HCEC 1CT (cell line): ENCODE measurements at places on chromosomes 12 and 14.
A peak's percentile ranks its signal among the peaks of the same experiment; 100 is the strongest.

DNA sequence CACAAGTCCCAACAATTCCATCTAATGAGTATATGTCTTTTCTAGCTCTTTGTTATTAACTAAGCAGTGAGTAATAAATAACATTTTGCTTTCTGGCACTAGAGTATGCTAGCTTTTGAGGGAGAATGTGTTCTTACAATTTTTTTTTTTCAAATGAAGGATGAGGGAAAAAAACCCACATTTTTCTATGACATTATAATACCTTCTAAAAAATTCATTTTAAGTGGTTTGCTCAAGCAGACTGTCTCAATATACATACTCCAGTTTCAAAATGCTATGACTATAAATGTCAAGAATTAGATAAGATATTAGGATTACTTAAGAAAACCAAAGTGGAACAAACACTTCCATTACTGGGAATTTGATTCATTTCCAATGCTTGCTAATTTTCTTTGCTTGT is 394.6 kb downstream of the C12orf75 start:
- DNase-seq = no peak

DNA sequence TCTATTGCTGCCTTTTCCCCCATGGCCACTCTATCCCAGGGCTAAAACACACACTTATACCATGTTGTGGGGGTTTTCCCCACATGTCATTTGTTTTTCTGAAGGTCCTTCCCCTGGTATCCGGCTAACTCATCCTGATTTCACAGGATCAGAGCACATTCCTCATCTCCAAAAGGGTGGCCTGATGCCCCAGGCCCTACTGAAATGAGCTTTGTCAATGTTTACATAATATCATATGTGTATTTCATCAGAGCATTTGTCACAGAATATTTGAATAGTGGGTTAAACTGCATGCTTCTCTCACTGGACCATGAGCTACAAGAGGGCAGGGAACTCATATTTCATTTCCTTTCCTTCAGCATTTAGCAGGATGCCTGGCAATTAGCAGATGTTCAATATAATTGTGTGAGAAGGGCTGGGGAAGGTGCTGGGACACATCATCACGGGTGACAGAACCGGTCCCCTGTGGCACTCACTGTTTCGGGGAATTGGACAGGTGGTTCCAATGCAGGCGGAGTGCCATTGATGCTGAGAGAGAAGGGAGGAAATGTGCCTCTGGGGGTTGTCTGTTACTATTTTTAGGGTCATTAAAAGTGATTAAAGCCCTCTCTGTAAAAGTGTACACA is 26.8 kb downstream of the EMP1 start:
- peak; percentile 92 for DNase-seq

DNA sequence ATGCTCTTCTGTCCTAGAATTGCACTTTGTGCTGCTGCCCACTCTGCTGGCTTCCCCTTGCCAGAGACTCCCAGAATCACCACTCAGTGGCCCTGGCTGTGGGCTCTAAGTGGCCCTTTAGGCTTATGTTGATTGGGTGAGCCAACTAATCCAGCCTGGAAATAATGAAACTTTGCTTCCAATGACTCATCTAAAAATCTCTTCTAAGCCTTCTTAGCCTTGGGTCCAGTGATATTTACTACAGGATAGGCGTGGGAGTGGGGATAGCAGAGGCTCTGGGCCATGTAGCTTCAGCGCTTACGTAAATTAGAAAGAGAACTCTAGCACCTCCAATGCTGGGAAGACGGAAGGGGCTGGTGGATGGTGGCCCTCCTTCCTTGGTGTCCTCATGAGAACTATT is 137.9 kb downstream of the TTC8 start:
- no peak for DNase-seq

- DNase-seq = peak; percentile 94
These were observed 195.6 kb upstream of the KRR1 start for GRCh38 chr12:75706786-75707605.
